Adipose tissue (tissue), 3 donors: ENCODE measurements at places on chromosomes 5 and 9. TPM values are rescaled to one million over a fixed set of nuclear protein-coding genes. Genes with fewer than 3 reads are reported as not detected.

TEX48 gene
- polyA plus RNA-seq = not detected

RGS7BP gene
- 0.79 TPM for polyA plus RNA-seq

ZNF366 gene
- 0.82 TPM for polyA plus RNA-seq

PCDHA11 gene
- polyA plus RNA-seq = not detected

DPYSL3 gene
- 31.8 TPM for polyA plus RNA-seq

NAIP gene
- polyA plus RNA-seq = 8.4 TPM

MYORG gene
- polyA plus RNA-seq = 5.2 TPM

CCNI2 gene
- not detected for polyA plus RNA-seq

TRMT10B gene
- polyA plus RNA-seq = 3.7 TPM

CDKN2B gene
- polyA plus RNA-seq = 23.2 TPM

VCAN gene
- polyA plus RNA-seq = 45.3 TPM

PFN3 gene
- not detected for polyA plus RNA-seq

FGFR4 gene
- 0.56 TPM for polyA plus RNA-seq

PCDHGB1 gene
- 0.36 TPM for polyA plus RNA-seq

GPX3 gene
- 7,652 TPM for polyA plus RNA-seq

IL4 gene
- polyA plus RNA-seq = not detected

ANGPTL2 gene
- polyA plus RNA-seq = 35.8 TPM

SPATA31C1 gene
- polyA plus RNA-seq = not detected

PDE6A gene
- polyA plus RNA-seq = 0.01 TPM

SPARC gene
- polyA plus RNA-seq = 1,569 TPM

ANKRD31 gene
- polyA plus RNA-seq = 0.08 TPM
